A673 (cell line): ENCODE measurements at places on chromosomes 1 and 21. TPM values are rescaled to one million over a fixed set of nuclear protein-coding genes. Genes with fewer than 3 reads are reported as not detected.

- H3K36me3 ChIP-seq: peaks cover 6% of the 10 kb centered on the region
- H3K27me3 ChIP-seq: no peaks in the 10 kb centered on the region
- H3K27ac ChIP-seq: peak overlapping the region; percentile 63
- DNase-seq: no peak
- no peak overlapping the region for H3K4me3 ChIP-seq
These were observed 61.1 kb downstream of the SLC45A1 start for GRCh38 chr1:8378981-8379470.

DNA sequence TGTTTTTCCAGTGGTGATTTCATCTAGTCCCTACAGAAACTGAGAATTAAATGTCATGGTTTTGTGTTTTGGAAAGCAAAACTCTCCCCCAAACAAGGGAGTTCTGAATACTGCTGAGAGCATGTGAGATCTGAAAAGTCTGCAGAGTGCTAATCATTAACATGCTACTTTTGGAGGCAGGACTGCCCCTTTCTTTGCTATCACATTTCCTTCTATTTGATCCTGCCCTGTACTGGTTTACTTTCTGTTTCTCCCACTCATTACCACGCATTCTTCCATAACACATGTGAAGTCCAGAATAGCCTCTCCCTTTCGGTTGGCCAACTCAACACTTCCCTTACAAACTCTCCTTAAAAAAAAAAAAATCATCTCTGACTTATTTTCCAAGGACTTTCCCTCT is 63.6 kb downstream of the GADD45A start:
- H3K27ac ChIP-seq: peak overlapping the region; percentile 52
- no peak overlapping the region for H3K4me3 ChIP-seq
- H3K27me3 ChIP-seq: no peaks in the 10 kb centered on the region

- peak overlapping the region; percentile 71 for H3K4me3 ChIP-seq
- DNase-seq: peak; percentile 33
- peak overlapping the region; percentile 78 for H3K27ac ChIP-seq
- no peaks in the 10 kb centered on the region for H3K36me3 ChIP-seq
- H3K4me1 ChIP-seq: peaks cover 28% of the 10 kb centered on the region
These were observed 933 bp downstream of the ANKRD34A start for GRCh38 chr1:145963265-145964019.

- no peak overlapping the region for H3K4me3 ChIP-seq
- no peak for DNase-seq
- H3K27me3 ChIP-seq: no peaks in the 10 kb centered on the region
- no peaks in the 10 kb centered on the region for H3K36me3 ChIP-seq
- no peaks in the 10 kb centered on the region for H3K4me1 ChIP-seq
These were observed 865 bp upstream of the PTPN22 start for GRCh38 chr1:113872219-113872935.

The PRKAB2 gene
- 14.4 and 15.0 TPM in 2 replicates for total RNA-seq

The ARTN gene
- 25.1 and 28.1 TPM in 2 replicates for total RNA-seq

The F13B gene
- total RNA-seq: not detected in 2 replicates
